ENCODE measurements at places on chromosomes 2 and 18.

DNA sequence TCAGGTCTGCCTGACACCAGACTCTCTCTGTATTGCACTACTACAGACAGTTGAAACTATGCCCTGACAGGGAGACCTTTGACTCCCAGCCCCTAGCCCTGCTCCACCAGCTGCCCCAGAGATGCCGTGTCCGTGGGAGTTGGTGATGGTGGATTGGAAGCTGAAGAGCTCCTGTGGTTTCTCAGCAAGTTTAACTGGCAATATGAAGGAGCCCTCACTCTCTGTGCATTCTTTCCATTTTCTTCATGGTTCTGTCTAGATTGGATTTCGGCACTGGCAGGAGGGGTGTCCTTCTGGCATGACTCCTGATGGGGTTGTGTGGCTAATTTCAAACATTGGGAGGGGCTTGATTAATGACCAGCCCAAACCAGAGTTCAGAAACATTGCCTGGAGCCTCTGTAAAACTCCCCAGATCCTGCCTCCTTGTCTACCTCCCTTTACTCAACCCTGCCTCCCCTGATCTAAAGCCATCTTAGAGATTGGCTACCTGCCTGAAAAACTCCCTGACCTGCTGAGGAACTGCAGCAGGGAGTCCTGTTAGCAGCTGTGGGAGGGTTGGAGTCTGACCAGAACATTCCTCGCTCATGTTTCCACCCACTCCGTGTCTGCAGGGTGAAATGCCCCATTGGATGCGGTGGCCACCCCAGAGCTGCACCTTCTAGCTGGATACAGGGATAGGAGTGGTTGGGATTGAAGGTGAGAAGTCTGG, 206.9 kb upstream of the SPRED2 start:
- no peak for DNase-seq

DNA sequence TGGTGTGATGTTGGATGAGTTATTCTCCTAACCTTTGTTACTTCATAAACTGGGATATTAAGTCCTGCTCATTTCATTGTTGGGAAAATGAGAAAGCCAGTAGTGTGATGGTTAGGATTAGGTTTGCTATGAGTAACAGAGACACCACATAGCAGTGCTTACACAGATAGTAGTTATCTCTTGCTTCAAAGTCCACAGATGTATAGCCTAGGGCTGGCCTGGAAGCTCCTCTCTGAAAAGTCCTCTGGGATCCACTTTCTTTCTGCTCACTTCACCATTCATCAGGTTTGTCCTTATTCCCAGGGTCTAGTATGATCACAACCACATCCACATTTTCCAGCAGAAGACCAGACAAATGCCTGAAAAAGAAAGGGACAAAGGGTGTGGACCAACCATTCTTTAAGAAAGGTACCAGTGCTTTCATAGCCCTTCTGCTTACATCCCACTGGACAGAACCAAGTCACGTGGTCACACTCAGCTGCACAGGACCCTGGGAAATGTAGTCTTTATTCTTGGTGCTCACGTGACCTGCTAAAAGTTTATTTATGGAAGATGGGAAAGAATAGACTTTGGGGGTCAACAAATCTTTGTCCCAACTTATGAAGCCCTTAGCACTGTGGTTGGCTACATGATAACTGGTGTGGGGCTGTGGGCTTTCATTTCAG, 108.9 kb downstream of the INSIG2 start:
- no peak for DNase-seq

DNA sequence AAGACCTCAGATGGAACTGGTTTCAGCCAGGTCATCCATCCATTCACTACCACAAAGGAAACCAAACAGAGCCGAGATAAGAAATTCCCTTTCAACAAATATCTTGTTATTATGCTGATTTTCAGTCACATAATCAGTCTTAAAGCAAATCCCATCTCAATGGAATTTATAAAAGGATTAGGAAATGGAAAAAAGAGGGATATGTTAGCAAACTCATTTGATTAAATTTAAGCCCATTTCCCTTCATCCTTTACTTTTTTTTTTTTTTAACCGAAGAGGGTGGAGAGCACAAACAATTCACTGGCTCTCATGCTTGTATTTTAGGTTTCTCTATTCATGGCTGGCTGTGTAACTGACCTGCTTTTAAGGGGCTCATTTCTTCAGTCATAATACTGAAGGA, 109.0 kb upstream of the GATA6 start:
- no peak for DNase-seq

DNA sequence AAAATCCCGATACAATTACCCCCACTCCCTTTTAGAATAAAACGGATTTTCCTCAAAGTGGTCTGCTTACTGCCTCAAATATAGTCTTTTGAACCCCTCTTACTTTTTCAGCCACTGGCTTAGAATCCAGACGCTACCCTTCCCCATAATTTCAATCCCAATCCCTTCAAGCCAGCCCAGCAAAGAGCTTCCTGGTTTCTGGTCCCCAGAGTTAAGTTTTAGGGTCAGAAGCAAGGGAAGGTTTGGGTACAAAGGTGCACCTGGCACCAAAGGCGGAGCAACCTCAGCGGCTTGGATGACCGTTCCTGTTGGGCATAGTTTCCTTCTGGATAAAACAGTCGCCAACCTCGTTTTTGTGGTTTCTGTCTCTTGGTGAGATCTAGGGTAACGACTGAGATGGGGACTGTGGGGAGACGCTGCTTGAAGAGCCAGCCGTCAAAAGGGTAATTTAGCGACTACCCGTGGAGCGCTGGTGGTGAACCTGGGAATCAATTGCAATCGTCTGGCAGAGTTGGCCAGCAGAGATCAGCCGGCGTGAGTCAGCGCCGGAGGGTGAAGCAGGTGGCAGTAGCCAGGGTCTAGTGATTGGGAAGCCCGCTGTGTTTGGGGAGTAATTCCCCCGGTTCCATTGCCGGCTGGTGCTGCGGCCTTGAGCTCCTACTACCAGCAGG, 1.6 kb downstream of the FEV start:
- DNase-seq: no peak

- DNase-seq: no peak
Observed at GRCh38 chr18:56097621-56098020, 509.6 kb upstream of the TCF4 start.

DNA sequence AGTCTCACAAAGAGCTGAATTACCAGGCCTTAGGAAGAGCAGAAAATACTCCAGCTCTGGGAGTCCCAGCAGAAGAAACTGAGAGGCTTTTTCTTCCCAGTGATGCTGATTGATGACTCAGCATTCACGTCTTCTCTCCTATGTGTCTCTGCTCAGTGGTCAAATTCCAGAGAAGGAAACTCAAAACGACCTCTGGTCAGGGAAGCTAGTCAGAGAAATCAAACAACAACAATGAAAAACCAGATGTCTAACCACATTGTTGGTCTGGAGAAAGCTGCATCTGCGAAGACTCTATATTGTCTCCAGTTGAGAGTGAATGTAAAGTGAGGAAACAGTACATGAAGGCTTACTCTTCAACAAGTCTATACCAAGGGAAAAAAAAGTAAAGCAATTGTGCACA, 28.6 kb upstream of the CERS6 start:
- no peak for DNase-seq

- no peak for DNase-seq
Observed at GRCh38 chr2:127893494-127893893, 7.7 kb upstream of the AMMECR1L start.

- no peak for DNase-seq
Observed at GRCh38 chr2:70995426-70995729, 705 bp upstream of the TEX261 start.

DNA sequence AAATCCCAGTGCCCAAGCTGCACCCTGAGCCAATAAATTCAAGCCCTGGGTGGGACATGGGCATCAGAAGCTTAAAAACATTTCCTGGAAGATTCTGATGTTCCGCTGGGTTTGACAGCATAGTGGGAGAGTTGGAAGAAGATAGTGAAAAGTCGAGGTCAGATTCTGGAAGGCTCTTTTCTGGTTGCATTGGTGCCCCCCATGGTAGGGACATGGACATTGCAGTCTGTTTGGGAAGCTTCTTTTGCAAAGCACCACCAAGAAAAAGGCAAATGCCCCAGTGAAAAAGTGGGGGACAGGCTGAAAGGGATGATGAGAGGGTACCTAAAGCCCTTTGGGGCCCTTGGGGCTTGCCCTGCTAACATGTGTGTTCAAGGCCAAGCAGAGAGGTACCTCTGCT, 21.0 kb downstream of the MERTK start:
- DNase-seq: no peak

DNA sequence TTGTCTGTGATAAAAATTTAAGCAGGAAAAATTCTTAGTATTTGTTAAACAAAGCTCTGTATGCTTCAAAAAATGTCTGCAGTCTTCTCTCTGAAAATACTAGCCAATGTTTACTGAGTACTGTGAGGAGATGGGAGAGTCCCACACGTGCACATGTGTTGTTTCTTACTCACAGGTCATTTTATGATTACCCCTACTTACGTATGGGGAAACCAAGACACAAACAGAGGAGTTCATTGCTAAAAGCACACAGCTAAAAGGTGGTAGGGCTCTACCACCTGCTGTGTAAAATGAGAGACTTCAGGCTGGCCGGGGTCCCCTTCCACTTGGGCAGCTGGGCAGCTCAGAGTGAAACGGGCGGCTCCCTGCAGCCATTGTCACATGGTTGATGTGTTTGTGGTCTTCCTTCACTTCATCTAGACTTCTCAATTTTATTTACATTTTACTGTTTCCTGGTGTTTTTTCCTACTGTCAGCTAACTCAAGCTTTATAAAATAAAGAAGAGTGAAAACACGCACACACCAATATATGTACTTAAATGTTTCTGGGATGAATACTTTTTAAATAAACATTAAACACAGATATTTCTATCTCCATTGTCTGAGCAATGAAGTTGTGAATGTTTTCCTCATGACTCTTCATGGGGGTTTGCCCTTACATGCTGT, 71.2 kb downstream of the MBP start:
- DNase-seq: no peak

- DNase-seq: no peak
Observed at GRCh38 chr18:8699126-8699525, 6.2 kb upstream of the MTCL1 start.

DNA sequence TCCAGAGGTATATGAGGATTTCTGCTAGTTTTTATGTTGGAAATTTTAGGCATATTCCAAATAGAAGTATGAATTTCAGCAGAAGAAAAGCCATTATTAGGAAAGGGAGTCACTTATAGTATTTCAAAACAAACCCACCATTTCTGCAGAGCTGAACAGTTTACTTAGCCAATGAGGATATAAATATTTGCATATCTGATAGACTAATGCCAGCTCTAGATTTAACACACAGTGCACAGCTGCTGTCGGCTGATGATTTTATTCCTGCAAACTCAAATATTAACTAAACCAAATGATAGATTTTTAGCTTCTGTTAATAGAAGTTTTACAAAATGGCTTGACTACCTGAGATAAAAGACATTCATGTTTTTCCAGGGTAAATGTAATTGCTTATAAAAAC, 375.8 kb upstream of the FANCL start:
- DNase-seq: no peak

DNA sequence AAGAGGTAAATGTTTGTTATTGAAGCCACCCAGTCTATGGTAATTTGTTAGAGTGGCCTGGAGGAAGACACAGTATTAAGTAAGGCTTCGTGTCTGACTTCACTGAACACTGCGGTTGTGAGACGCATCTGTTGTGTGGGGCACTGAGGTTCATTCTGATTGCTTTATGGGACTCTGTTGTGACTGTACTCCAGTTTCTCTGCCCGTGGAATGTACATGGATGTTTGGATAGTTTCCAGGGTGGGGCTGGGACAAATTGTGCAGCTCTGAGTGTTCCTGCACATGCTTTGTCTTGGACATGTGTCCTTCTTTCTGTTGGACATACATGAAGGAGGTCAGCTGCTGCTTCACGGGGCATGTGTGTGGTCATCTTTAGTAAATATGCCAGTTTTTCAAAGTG, 58.6 kb downstream of the ODC1 start:
- no peak for DNase-seq
